SW480 (cell line): ENCODE measurements at places on chromosomes 6 and 20.
A peak's percentile ranks its signal among the peaks of the same experiment; 100 is the strongest.

DNA sequence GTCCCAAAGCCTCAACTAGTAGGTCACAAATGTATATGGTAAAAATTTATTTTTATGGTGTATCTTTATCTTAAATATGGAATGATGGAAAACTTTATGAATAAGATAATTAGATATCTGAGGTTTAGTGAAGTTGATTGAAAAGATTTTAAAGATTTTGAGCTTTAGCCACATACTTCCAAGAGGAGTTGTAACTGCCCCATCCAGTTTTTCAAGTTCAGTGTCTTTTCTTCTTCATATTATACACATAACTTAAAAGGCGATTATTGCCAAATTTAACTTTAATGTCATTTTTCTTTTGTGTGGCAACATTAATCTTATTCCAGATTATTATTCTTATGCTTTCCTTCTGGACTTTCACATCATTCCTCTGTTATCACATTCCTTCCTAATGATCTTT is 266.4 kb downstream of the TINAG start:
- DNase-seq: no peak

GRCh38 chr6:5855787-5856470 is 150.8 kb downstream of the NRN1 start:
- no peak for DNase-seq

GRCh38 chr6:144879436-144879835 is 594.3 kb downstream of the UTRN start:
- peak; percentile 6 for DNase-seq

DNA sequence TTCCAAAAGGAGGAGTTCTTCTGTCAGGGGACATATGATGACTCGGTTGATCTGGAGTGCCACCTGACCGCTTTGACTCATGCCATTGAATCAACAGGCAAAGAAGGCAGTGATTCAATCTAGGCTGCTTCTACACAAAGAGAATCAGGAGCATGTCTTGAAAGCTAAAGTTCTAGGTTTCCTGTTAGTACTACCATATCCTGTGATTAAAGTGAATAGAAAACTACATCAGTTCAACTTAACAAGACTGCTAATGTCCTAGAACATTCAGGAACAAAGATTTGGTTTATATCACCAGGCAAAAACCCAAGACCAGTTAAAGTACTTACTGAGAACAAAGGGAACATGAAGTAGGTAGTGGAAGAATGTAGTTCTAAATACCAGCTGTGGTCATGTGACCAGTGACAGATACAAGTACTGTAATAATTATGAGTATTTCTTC is 216.8 kb upstream of the SGK1 start:
- no peak for DNase-seq

- DNase-seq: no peak
Measured at GRCh38 chr6:102677225-102677624, 1283.7 kb downstream of the GRIK2 start.

DNA sequence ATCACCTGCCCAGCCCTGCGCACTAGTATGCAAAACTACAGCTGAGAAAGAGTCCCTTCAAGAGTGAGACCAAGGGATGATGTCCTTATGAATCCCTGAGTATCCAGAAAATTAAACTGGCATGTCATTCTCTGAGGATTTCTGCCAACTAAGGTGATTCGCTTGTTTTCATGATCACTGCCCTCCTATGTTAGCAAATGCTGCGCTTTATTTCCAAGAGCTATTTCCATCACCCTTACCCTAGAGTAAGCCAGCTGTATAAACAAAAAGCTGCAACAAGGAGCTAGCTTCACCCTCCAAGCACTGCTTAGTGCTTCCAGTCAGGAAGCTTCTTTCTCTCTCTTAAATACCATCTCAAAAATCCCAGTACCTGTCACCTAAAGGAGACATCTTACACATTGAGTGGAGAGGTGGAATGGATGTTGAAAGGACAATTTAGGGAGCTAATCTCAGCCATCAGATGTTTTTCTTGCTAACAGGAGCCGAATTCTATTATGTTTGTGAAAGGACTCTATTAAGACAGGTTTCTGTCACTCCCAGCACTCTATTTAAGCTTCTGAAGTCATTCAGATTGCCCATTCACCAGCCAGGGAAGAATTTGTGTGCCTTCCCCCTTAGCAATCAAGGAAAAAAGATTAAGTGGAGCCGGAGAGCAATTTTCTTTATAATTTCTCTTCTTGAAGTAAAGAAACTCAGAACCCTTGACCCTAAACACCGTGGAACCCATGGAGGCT is 322.2 kb downstream of the NRN1 start:
- no peak for DNase-seq

- no peak for DNase-seq
Measured at GRCh38 chr6:152305672-152306071, 331.5 kb downstream of the SYNE1 start.

GRCh38 chr6:151629791-151630190 is 136.0 kb downstream of the CCDC170 start:
- DNase-seq: no peak

DNA sequence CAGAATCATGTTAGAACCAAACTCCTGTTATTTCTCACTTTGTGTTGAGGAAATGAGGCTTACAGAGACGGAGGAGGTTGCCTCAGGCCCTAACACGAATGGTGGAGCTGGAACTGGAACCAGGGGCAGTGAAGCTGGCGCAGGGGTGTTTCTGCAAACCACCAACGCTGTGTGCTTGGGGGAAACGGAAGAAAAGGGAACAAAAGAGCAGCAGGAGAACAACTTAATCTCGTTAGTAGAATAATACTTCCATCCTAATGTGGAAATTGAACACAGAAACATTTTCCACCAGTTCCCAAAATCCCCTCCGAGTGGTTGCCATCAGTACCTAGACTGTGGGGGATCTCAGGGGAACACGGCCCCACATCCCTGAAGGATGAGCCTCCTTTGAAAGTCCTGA is 103.4 kb upstream of the FRMD1 start:
- no peak for DNase-seq

- DNase-seq: no peak
Measured at GRCh38 chr6:137044366-137045221, at the start of gene IL20RA. TSS of gene IL20RA (minus strand) at chr6:137044965. CDS start at chr6:137044728, 237 bp downstream.

- no peak for DNase-seq
Measured at GRCh38 chr6:156691018-156691417, 86.2 kb upstream of the ARID1B start.

DNA sequence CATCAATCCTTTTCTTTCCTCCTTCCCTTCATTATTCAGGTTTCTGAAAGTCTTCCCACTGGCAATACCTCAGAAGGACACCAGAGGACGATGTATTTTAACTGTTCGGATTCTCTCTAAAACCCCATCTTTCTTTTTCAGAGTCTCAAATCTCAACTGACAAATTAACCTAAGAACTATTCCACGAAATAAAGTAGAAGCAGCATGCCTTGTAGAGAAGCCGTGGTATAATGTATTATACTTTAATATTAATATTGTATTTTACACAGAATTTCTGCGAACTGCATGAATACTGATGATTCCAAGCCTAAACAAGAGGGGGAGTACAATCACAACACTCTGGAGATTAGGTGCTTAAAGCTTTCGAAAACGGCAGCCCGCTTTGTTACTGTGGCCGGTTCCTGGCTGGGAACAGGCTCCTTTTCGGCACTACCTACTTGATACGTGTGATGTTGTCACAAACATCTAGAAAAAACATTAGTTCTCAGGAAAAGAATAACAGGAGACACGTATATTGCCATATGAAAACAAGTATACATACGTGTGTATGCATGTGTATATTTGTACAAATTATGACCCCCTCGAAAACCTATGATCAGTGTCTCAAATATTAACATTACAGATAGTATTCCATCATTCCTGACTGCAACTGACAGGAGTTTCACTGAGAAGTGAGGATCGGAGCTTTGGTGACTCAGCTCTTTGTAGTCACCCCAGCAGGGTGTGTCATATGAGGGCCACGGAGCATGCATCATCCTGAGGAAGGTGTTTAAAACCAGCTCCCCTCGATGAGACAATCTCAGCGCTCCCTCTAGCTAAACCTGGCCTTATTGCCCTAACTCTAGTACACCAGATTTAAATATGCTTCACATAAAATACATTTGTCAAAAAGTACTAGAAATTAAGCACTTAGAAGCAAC is 319.7 kb upstream of the TCF21 start:
- peak; percentile 84 for DNase-seq

DNA sequence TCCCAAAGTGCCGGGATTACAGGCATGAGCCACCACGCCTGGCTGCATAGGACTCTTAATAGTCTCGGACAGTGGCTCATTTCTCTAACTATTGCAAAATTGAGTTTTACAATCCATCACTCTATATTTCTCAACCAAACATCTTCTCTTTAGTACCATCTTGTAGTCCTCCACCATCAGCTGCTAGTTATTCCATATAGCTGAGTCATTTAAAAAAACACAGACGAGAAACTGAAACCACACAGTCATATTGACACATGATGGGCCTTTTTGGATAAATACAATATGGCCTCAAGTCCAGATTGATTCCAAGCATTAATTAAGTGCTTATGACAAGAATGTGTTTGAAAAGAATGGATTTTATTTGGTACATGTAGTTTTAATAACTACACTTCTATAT is 599.1 kb downstream of the MEI4 start:
- DNase-seq: no peak

- no peak for DNase-seq
Measured at GRCh38 chr6:149990661-149991471, 27.1 kb downstream of the ULBP1 start.

- no peak for DNase-seq
Measured at GRCh38 chr6:39891976-39892375, 42.3 kb downstream of the MOCS1 start.

DNA sequence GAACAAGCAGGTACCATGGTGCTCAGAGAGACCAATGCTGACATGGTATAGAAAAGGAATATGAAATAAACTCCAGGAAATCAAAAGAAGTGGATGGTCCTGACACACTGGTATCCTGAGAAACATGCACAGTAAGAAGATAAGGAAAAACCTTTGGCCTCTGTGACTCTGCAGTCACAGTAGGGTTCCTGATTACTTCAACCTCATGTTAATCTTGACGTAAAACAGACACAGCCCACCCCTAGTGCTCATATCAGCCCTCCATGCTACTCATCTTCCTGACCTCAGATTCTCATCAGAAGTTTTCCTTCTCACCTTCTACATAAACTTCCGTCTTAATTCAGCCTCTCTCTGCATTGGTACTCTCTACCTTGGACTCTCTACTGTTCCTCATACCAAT is 240.9 kb downstream of the PKHD1 start:
- no peak for DNase-seq

DNA sequence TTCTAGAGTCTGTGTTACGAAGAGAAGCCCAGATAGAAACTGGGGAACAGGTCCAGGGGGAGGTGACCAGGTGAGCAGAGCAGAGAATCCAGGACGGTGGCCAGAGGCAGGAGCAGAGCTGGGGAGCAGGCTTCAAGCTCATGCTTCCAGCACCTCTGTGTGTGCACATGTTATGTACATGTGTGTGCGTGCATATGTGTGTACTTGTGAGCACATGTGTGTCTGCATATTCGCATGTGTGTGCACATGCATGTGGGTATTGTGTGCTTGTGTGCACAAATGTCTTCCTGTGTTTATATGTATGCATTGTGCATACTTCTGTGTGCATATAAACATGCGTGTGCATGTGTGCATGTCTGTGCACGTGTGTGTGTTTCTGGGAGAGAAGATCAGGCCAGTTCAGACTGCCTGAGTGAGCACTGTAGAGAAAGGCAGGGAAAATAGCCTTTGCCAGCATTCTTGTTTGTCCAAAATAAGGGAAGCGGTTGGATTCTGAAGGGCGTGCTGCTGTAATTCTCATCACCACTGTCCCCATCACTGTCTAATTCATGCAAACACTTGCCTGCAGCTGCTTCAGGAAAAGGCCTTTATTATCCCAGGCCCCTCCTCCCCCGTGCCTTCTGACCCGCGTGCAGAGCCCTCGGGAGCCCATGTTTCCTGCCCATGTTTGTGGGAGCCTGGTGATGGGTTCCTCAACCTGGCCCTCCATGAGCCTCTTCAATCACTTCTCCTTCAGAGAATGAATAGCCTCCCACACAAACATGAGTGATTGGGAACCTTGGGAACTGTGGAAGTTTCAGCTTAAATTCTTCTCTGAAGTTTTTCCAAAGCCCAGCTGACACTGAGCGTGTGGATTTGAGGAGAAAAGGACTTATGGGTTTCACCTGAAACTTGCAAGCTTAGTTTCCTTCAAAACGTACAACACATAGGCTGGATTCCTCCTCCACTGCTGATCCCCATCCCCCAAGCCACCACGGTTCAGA is 161.7 kb upstream of the AFDN start:
- DNase-seq: no peak
